ENCODE measurements at places on chromosomes 12 and 14.

GRCh38 chr12:54394986-54395385, 10.5 kb upstream of the ZNF385A start:
- no peak for DNase-seq

- DNase-seq, result no peak
These were observed 5.3 kb downstream of the PHETA1 start for GRCh38 chr12:111363578-111363977.

- DNase-seq, result no peak
These were observed 244.2 kb downstream of the GPHN start for GRCh38 chr14:66752109-66752508.

DNA sequence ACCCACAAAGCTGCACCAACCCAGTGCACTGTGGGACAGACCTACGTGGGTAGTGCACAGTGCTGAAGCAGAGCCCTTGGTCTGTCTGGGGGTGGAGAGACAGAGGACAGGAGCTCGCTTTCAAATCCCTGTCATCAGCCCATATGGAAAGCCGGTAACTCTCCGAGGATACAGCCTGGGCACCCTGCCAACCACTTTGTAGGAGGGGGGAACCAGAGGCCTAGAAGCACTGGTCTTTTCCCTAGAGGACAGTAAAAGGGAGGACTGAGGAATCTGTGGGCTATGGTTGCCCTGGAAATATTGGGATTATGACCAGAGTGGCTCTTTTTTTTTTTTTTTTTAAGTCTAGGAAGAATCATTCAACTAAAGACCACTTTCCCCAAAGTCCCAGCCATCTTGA, 74.3 kb downstream of the MAP3K9 start:
- no peak for DNase-seq

All from GM12892 (cell line).